ENCODE measurements at places on chromosomes 5 and 9.

- DNase-seq = peak; percentile 96
Measured at GRCh38 chr5:97838214-97838613, 655.2 kb upstream of the RIOK2 start.

GRCh38 chr5:149387982-149388381, 8.9 kb upstream of the IL17B start:
- DNase-seq = peak; percentile 45

DNA sequence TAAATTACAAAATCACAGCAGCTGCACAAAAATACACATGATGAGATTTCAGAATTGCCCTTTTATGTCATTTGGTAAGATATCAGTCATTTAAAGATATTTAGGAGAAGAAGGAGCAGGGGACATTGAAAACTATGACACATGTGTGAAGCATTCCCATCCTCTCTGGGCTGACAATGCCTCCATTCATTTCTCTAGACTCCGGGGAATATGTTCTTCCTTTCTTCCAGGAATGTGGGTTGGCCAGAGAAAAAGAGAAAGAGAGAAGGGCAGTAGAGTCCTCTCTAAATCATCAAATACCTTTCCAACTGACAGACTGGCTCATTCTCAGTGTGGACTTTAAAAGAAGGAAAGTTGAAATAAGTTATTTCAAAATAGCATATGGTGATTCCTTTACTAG, 205.6 kb upstream of the ADAMTSL1 start:
- DNase-seq = peak; percentile 91

DNA sequence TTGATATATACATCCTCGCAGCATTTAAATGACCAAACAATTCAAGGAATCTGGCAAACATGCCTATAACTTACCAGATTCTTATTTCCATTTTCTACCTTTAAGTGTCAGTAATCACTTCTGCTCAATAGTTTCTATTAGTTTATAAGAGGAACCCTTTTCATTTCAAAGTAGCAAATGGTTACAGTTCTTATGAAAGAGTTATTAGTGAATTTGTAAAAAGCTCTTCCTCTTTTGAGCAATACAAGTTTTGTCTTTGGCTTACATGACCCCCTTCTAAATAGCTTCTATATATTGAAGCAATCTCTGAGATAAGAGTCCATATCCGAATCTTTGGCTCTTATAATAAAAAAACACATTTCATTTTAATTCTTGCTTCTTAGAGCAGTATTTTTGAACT, 42.0 kb downstream of the ELL2 start:
- no peak for DNase-seq

GRCh38 chr5:81572201-81572600, 178.3 kb upstream of the ACOT12 start:
- peak; percentile 54 for DNase-seq

GRCh38 chr5:125037020-125037419, 290.6 kb upstream of the ZNF608 start:
- DNase-seq = no peak

DNA sequence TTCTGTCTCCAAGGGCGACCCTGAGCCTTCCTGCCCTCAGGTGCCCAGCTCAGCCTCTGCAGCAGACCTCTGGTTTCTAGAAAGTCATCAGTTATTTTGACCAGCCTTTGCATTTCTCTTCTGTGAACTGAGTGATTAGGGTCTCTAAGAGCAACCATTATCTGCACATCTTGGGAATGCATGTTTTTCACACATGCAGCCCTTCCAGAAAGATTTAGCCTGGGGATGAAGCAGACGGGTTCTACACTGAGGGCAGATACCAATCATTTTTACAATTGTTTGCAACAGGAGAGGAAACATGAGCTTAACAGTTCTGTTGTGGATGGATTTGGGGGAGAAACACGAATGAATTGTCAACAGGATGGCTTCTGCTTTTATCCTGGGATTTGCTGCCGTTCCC, 90.1 kb upstream of the PITX1 start:
- DNase-seq = no peak

Measured in fibroblast of skin of scalp (primary cell).